Neural crest cell (in vitro differentiated cells): ENCODE measurements at places on chromosomes 12 and 14.

DNA sequence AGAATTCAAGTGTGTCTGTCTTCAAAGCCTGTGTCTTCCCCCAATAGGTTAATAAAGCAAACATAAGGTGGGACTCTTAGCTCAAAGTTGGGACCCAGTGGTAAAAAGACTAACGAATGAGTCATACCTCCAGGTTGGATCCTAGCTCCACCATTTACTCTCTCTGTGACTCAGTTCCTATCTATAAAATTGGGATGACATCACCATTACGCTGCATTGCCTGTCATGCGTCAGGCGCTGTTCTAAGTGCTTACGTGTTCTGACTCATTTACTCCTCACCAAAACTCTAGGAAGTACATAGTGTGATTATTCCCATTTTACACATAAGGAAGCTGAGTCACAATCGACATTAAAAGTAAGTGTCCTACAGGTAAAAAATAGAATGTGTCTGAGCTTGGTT lies 915.8 kb downstream of the VRK1 start:
- DNase-seq: no peak
- H3K27ac ChIP-seq: no peak overlapping the region
- H3K36me3 ChIP-seq: no peaks in the 10 kb centered on the region
- H3K4me1 ChIP-seq: no peaks in the 10 kb centered on the region
- H3K4me3 ChIP-seq: no peak overlapping the region

DNA sequence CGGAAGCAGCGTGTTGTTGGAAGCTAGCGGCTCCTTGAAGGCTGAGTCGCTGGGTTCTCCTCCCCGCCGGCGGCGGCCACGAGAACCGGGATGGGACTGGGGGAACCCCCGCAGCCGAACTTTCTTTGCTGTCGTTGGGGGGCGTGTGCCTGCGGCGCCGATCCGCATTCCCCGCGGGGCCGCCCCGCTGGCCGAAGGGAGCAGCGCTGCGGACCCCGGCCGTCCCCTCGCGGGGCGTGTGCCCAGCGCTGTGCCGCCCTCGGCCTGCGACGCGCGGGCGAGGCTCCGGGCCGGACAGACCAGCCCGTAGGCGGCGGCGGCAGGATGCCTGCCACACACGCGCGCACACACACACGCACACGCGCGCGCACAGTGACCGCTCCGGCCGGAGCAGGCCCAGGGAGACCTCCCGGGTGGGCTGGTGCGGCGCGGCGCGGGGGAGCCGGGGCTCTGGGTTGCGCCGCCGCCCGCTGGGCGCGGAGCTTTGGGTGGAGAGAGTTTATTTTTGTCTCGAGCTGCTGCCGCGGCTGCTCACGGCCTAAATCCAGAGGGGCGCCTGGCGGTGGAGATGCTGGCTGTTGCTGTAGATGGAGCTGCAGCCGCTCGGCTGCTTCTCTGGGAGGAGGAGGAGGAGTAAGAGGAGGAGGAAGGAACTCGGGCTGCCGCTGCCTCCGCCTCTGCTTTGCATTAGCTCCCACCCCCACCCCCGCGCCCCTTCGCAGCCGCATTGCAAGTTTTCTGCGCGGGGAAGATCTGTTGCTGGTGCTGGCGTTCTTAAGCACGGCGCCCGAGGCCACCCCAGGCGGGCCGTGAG lies at the start of gene SAMD4A:
SAMD4A (plus strand) TSS at position 719 of the 814 bp plus-strand sequence. CDS start 789 bp downstream, outside the sequence.
- no peak within 1 kb of the TSS for H3K27ac ChIP-seq
- DNase-seq: peak; percentile 53
- peaks cover 22% of the 10 kb centered on the region for H3K4me1 ChIP-seq
- no peaks in the 10 kb centered on the region for H3K36me3 ChIP-seq
- peak within 1 kb of the TSS; percentile 97 for H3K4me3 ChIP-seq

GRCh38 chr14:56846970-56847930 lies 37.0 kb upstream of the OTX2 start:
- DNase-seq: no peak
- H3K27me3 ChIP-seq: peaks cover 87% of the 10 kb centered on the region
- H3K4me3 ChIP-seq: no peak overlapping the region
- no peaks in the 10 kb centered on the region for H3K4me1 ChIP-seq

DNA sequence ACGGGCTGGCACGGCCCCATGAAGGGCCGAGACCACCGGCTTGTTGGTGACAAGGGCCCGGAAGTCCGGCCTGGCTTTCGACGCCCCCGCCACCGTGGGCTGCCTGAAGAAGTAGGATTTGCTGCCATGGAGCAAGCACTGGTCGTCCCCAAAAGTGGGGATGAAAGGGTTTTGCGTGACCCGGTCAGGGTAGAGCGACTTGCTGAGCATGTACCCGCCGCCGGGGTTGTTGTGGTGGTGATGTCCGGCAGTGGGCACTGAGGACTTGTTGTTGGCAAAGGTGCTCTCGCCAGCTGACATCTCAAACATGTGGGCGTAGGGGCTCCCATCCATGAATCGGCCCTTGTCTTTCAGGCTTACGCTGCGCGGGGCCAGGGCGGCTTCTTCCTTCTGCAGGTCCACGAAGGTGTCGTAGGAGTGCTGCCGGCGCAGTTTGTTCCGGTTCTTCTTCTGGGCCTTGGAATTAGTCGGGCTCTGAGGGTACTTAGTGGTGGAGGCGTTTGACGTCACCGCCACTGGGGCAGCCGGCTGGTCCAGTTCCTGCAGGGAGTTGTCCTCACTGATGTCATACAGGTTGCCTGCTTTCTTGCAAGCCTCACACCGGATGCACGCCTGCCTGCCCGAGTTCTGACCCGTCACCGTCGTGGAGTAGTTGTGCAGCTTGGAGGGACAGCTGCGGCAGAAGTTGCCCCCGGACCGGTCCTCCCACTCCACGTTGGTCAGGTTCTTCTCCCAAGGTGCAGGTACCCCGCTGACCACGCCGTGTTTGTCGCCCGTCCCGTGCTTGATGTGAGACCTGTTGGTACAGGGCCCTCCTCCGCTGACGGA lies 366.6 kb downstream of the EMP1 start:
- no peak overlapping the region for H3K4me3 ChIP-seq
- peaks cover 42% of the 10 kb centered on the region for H3K27me3 ChIP-seq
- no peak overlapping the region for H3K27ac ChIP-seq

DNA sequence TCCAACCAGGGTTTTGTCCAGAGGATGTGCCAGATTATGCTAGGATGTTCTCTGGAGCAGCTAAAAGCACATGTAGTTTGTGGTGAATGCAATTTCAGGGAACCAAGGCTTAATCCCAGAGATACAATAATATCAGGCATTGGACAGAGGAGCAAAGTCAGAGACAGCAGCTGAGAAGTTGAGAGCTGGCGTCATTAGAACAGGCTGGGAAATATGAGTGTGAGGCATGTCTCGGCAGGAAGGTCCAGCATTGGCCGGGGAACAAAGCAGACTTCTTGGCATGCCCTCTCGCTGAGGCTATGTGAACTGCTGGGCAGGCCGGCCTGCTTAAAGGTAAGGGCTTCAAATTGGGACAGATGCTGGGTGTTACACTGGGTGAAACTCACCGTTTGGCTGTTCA lies 125.4 kb downstream of the CAND1 start:
- H3K27ac ChIP-seq: no peak overlapping the region
- no peaks in the 10 kb centered on the region for H3K36me3 ChIP-seq
- no peak overlapping the region for H3K4me3 ChIP-seq
- no peak for DNase-seq

DNA sequence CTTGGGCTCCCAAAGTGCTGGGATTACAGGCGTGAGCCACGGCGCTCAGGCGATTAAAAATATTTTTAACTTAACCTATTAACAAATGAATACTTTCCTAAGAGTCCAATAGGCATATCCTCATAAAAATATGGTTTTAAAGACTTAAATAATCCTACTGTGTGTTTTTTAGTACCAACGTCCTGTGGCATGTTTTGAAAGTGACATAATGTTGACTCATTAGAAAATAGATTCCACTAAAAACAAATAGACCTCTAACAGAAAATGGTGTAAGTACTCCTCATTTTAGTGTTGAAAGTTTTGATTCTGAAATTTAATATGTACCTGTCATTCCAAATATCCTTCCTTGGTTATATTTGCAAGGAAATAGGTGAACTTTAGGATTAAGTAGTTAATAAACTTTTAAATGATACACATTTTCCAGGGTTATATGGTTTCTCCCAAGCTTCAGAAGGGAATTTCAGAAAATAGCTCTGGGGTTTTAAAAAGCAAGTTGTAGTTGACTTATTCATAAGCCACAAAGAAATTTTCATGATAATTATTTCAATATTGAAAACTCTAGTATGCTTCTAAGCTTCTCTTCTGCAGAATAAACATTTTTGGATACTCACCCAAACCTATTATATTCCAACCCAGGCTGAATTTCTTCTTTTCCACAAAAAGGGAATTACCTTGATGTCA lies 12.1 kb upstream of the LUM start:
- H3K4me3 ChIP-seq: no peak overlapping the region
- no peaks in the 10 kb centered on the region for H3K36me3 ChIP-seq
- H3K4me1 ChIP-seq: no peaks in the 10 kb centered on the region
- no peaks in the 10 kb centered on the region for H3K27me3 ChIP-seq
- no peak for DNase-seq
- no peak overlapping the region for H3K27ac ChIP-seq

GRCh38 chr12:6703631-6704030 lies 3.0 kb upstream of the PIANP start:
- no peak for DNase-seq
- peak overlapping the region; percentile 72 for H3K4me3 ChIP-seq
- peaks cover 19% of the 10 kb centered on the region for H3K4me1 ChIP-seq
- H3K27me3 ChIP-seq: peaks cover 58% of the 10 kb centered on the region
- no peaks in the 10 kb centered on the region for H3K36me3 ChIP-seq

- DNase-seq: peak; percentile 53
- no peaks in the 10 kb centered on the region for H3K4me1 ChIP-seq
- H3K27me3 ChIP-seq: peaks cover 31% of the 10 kb centered on the region
- no peak overlapping the region for H3K4me3 ChIP-seq
- no peak overlapping the region for H3K27ac ChIP-seq
Observed at GRCh38 chr14:95609398-95609990, 74.6 kb downstream of the GLRX5 start.

DNA sequence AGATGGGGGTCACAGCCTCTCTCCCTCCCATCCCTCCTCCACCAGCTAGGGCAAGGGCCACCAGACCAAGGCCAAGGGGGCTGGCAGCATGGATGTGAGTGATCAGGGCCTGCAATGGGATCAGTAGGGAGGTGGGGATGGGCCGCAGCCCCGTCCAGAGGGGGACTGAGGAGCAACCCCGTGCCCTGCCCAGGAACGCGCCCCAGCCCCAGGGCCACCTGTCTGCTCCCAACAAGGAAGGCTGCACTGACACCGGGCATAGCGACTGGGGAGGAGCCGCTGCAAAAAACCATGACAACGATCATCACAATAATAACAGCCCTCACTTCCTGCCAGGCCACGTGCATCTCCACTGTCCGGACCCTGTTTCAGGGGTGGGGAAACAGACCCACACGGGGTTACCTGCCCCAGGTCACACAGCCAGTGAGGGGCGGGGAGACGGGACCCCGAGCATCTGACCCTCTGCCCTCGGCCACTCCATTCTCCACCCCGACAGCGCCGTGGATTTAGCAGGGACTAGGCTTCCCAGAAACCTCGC lies 24.3 kb downstream of the NCOR2 start:
- no peak overlapping the region for H3K4me3 ChIP-seq
- peaks cover 21% of the 10 kb centered on the region for H3K4me1 ChIP-seq
- DNase-seq: no peak
- H3K27ac ChIP-seq: peak overlapping the region; percentile 57

DNA sequence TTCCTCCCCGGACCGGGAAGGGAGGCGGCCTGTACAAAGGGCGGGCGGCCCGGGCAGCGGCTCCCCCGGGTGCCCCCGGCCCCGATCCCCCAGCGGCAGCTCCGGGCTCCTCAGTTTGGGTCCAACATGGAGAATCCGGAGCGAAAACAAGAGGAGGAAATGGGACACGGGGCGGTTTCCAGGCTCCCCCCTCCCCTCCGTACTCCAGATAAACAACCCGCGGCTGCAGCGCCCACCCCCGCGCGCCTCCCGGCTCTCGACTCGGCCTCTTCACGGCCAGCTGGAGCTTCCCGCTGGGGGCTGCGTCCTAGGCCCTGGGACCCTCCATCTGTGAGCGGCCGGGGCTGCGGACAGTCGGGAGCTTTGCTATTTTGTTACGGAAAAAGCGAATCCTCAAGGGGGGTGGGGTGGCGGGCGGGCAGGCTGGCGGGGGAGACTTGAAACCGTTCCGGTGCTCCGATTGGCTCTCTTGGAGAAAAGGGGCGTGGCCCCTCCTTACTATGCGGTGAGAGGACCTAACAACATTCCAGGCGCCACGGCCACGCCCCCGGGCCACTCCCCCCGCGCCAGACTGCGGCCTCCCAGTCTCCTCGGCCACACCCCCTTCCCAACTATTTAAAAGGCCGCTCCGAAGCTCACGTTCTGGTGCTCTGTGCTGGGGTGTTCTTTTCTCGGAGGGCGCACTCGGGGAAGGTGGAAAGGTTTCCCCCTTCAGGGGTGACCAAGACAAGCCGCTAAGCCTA lies at the start of gene CTDSP2:
CTDSP2 (minus strand) TSS at position 153 of the 743 bp plus-strand sequence. CDS start 294 bp downstream, outside the sequence.
- peak within 1 kb of the TSS; percentile 84 for H3K27ac ChIP-seq
- DNase-seq: peak; percentile 99
- H3K4me1 ChIP-seq: peaks cover 47% of the 10 kb centered on the region
- no peaks in the 10 kb centered on the region for H3K36me3 ChIP-seq
- peak within 1 kb of the TSS; percentile 93 for H3K4me3 ChIP-seq

- no peak overlapping the region for H3K4me3 ChIP-seq
- no peaks in the 10 kb centered on the region for H3K4me1 ChIP-seq
- H3K27me3 ChIP-seq: peaks cover 7% of the 10 kb centered on the region
- no peak for DNase-seq
- H3K27ac ChIP-seq: no peak overlapping the region
Observed at GRCh38 chr14:96264853-96265252, 8.8 kb downstream of the BDKRB1 start.

DNA sequence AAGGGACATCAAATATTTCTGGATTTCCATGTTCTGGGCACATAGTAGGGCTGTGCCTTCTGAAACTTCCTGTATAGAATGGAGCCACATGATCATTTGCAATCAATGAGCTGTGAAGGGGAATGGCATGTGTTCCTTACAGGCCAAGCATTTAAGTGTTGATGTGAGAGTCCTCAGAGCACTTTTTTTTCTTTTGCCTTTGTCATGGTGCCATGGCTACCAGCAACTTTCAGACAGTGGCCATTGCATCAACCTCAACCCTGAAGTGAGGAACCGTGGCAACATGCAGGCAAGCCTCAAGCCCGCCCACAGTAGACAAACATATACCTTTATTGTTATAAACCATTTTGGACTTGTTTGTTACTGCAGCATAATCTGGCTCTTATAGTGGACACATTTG lies 948.1 kb downstream of the NRXN3 start:
- no peaks in the 10 kb centered on the region for H3K27me3 ChIP-seq
- no peak overlapping the region for H3K4me3 ChIP-seq
- H3K4me1 ChIP-seq: no peaks in the 10 kb centered on the region
- H3K36me3 ChIP-seq: no peaks in the 10 kb centered on the region
- H3K27ac ChIP-seq: no peak overlapping the region

GRCh38 chr12:10904686-10905085 lies 4.7 kb downstream of the TAS2R13 start:
- H3K27ac ChIP-seq: no peak overlapping the region
- peaks cover 55% of the 10 kb centered on the region for H3K36me3 ChIP-seq
- H3K4me3 ChIP-seq: no peak overlapping the region
- no peaks in the 10 kb centered on the region for H3K4me1 ChIP-seq

DNA sequence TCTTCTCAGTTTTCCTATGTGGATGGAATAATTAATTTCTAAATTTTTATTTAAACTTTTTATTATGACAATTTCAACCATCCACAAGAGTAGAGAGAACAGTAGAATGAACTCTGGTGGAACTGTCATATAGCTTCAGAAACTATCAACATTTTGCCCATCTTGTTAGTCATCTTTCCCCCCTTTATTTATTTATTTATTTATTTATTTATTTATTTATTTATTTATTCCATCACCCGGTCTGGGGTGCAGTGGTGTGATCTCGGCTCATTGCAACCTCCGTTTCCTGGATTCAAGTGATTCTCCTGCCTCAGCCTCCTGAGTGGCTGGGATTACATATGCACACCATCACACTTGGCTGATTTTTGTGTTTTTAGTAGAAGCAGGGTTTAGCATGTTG lies 23.5 kb downstream of the ADCK1 start:
- no peak overlapping the region for H3K4me3 ChIP-seq
- H3K4me1 ChIP-seq: no peaks in the 10 kb centered on the region
- no peak overlapping the region for H3K27ac ChIP-seq
- H3K36me3 ChIP-seq: no peaks in the 10 kb centered on the region
- DNase-seq: no peak
- no peaks in the 10 kb centered on the region for H3K27me3 ChIP-seq
